Left ventricle myocardium inferior (tissue), 1 donor: ENCODE measurements at places on chromosomes 13 and 19. TPM values are rescaled to one million over a fixed set of nuclear protein-coding genes. Genes with fewer than 3 reads are reported as not detected.
A peak's percentile ranks its signal among the peaks of the same experiment; 100 is the strongest.

Gene RASL11A
- total RNA-seq = 5.3 TPM

GRCh38 chr13:113547238-113547971 is 37.1 kb upstream of the TFDP1 start:
- peak overlapping the region; percentile 6 for H3K4me3 ChIP-seq
- peaks cover 48% of the 10 kb centered on the region for H3K4me1 ChIP-seq
- peaks cover 41% of the 10 kb centered on the region for H3K36me3 ChIP-seq
- H3K27me3 ChIP-seq = no peaks in the 10 kb centered on the region
- peak overlapping the region; percentile 76 for H3K27ac ChIP-seq

- no peak for DNase-seq
- H3K27me3 ChIP-seq = no peaks in the 10 kb centered on the region
- H3K27ac ChIP-seq = peak overlapping the region; percentile 94
- H3K4me1 ChIP-seq = peaks cover 59% of the 10 kb centered on the region
- peak overlapping the region; percentile 94 for H3K4me3 ChIP-seq
- no peaks in the 10 kb centered on the region for H3K36me3 ChIP-seq
Observed at GRCh38 chr13:51585696-51586095, 1.4 kb downstream of the WDFY2 start.

Gene NKPD1
- 0.05 TPM for total RNA-seq

DNA sequence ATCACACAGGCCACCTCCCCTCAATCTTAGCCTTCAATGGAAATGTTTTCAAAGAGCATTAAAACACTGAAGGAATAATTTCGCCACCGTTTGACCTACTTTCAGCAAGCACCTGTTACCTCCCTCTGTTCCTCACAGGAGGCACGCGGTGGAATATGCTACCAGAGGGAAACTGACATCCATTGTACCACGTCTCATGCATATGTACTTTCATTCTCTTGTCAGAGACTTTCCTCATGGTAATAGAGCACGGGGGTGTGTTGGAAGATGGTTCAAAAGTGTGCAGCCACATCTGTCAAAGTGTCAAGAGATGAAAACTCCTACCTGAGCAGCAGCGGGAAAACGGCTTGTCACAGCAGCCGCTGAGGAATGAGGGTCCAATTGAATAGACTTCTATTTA is 143.4 kb downstream of the NALCN start:
- H3K4me1 ChIP-seq = no peaks in the 10 kb centered on the region
- H3K36me3 ChIP-seq = no peaks in the 10 kb centered on the region
- no peak for DNase-seq
- H3K4me3 ChIP-seq = no peak overlapping the region
- H3K27me3 ChIP-seq = no peaks in the 10 kb centered on the region

Gene CAMSAP3
- total RNA-seq = 0.60 TPM
